CD4-positive, alpha-beta T cell treated with Interleukin-2 at 100 ng/mL for 4 hours (primary cell): ENCODE measurements at places on chromosomes 5 and 9.

- DNase-seq: no peak
Measured at GRCh38 chr5:466661-467310, 23.8 kb downstream of the EXOC3 start.

GRCh38 chr5:87400305-87400899 is 12.3 kb downstream of the CCNH start:
- DNase-seq: peak; percentile 50

- peak; percentile 12 for DNase-seq
Measured at GRCh38 chr9:4077499-4078102, 222.3 kb downstream of the GLIS3 start.

- no peak for DNase-seq
Measured at GRCh38 chr5:122200450-122200849, 71.1 kb downstream of the ZNF474 start.

DNA sequence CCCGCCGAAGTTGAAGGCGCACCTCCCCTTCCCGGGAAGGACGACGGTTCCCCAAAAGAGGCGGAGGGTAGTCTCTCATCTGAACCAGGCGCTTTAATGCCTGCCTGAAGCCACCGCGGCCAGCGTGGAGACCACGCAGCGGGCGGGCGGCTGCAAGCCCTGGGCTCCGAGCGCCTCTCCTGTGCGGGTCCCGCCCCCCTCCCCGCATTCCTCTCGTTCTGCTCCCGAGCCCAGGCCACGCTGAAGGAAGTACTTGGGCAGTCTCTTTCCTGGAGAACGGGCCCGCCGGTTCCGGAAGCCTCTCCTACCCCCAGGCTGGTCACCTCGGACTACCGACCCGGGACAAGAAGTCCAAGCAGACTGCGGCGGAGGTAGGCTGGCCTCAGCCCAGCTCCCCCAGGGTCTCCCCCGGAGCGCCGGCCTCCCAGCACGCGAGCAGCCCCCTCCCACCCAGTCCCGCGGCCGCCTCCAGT is 571 bp downstream of the PPIC start:
- DNase-seq: no peak

GRCh38 chr9:116048081-116048480 is 105.5 kb upstream of the PAPPA start:
- no peak for DNase-seq

GRCh38 chr9:71147368-71147767 is 25.9 kb upstream of the TRPM3 start:
- no peak for DNase-seq

- no peak for DNase-seq
Measured at GRCh38 chr9:95422650-95423049, 94.1 kb downstream of the PTCH1 start.

DNA sequence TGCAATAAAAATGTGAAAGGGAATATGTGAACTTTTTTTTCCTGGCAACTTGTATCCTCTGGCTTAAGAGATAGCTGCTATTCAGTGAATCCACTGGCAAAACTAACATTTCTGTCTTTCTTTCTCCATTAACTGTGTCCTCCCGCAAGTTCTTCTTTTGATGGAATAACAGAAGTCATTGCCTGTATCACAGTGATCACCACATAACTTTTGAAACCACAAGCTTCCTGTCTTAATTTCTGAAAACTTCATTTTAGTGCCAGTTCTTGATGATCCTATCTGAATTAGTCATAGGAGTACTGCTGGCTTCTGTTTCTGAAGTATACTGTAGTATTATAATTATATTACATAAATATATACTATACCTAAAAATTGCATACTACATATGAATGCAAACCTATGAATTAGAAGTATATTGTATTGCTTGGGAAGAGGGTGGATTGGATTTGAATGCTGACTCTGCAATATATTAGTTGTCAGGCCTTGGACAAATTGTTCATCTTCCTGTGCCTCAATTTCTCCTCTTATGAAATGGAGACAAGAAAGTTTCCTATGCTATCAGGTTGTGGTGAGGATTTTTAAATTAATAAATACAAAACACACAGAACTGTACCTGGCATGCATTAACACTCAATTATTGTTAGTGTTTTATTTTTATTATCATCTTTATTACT is 441.6 kb downstream of the CETN3 start:
- no peak for DNase-seq

GRCh38 chr9:125966959-125967711 is 220.0 kb downstream of the PBX3 start:
- no peak for DNase-seq
